Placental pericyte (primary cell): ENCODE measurements at places on chromosomes 6 and 20. TPM values are rescaled to one million over a fixed set of nuclear protein-coding genes. Genes with fewer than 3 reads are reported as not detected.

Gene PACRG
- total RNA-seq: not detected in 2 replicates

Gene C20orf144
- 0.14 and 0.22 TPM in 2 replicates for total RNA-seq

Gene SALL4
- 0.29 and 0.88 TPM in 2 replicates for total RNA-seq

Gene IL17A
- not detected in 2 replicates for total RNA-seq

Gene CLVS2
- total RNA-seq: not detected in 2 replicates

Gene LST1
- not detected in 2 replicates for total RNA-seq

Gene APCDD1L
- total RNA-seq: 3.5 and 30.2 TPM in 2 replicates

Gene FLRT3
- 4.4 and 43.1 TPM in 2 replicates for total RNA-seq

Gene MOG
- not detected in 2 replicates for total RNA-seq
